ENCODE measurements at places on chromosomes 2 and 18.

DNA sequence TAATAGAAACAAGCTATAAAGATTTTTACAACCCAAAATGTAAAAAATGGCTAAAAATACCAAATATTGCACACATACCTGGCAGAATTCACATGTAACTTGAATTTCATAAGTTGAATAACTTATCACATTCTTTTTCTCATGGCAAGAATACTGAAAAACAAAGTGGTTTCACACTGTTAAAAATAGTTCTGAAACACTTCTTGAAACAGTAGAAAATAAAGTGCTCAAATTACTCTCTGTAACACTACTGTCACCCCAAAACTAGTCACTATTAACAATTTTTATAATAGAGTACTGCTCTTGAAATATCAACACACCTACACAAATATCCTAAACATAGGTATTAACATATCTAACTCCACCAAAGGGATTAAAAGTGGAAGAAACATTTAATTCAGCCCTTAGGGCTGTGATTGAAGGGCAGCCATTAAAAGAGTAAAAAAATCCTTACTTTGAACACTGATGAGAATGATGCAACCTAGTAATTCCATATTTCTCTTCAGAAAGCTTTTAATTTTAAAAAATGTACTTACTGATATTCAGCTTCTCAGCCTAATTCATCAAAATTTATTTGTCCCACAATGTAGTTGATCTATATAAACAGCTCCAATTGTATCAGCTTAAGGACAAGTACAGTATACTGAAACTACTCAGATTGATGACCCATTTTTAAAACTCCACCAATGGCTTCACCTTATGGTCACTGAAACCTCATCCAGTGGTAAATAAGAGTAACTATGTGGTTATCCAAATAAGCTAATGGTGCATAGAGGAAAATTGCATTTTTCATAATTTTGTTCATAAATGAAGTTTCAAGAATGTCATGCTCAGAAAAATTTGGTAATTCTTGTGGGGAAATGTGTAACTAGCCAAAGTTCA, 31.4 kb downstream of the ATF2 start:
- no peak for DNase-seq

DNA sequence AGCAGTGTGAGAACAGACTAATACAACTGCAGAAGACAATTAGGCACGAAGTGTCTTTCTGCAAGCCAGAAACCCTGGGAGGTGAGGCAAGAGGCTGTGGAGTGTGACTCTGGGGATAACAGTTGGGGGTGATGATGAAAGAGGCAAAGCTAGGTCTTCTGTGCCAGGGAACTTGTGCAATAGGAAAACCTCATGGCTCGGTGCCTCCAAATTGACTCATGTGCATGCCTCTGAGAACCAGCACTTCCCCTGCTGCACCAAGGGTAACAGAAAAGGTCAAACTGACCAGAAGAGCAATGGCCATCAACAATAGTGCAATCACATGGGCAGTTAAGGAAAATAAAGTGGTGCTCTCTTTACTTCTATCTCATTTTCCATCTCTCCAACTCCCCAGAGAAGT, 136.4 kb downstream of the SCG2 start:
- no peak for DNase-seq

GRCh38 chr18:12098374-12098773, 4.7 kb downstream of the ANKRD62 start:
- no peak for DNase-seq

DNA sequence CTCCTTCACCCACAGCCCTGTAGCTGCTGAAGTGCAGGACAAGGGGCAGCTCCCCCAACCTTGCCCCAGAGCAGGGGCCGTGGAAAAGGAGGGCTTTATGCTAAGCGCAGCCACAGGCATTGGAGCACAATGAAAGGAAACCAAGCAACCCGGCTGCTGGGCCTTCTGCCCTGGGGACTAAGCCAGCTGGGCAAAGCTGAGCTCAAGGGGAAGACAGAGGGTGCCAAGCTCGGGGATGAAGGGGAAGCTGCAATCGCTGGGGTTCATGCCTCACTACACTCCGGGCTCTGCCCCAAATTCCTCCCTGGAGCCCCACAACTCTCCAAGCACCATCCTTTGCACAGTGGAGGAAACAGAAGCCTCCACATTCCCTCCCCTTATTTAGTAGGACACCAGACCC, 12.4 kb downstream of the SFXN5 start:
- no peak for DNase-seq

GRCh38 chr2:218028189-218028495, 25.3 kb upstream of the TNS1 start:
- no peak for DNase-seq

DNA sequence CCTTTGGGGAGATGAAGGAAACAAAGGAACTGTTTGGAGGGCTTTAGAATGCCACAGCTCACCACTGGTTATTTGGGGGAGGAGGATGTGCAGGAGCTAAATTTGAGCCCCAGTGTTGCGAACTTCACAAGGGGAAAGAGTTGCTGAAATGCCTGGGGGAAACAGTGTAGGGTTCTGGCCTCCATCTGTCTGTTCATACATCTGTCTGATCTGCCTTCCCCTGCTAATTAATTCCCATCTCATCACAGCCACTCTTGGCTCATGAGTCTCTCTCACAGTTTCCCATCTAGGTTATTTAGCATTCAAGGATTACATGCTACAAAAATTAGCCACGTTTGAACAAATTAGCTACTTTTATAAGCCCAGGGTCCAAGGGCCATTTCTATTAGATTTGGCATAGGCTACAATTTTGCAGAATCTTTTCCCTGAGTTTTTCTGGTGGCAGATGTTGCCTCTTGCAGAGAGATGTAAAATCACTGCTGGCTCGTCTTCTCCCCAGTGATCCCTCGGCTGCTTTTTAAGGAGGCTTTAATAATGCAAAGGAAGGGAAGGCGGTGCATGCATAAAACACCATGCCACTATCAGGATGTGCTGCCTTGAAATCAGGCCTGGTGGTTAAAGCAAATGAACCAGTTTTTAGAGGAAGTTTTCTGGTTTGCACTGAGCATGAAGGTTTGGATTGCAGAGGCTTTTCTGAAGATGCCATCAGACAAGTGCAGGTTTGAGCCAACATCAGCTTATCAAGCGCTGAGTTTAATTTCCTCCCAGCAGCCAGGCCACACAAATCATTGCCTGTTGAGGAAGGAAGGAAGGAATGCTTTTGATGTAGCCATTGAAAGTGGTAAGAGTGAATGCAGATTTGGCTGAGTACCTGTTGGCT, 35.0 kb downstream of the ADD2 start:
- DNase-seq, result no peak

GRCh38 chr2:22247466-22247865, 1123.7 kb downstream of the TDRD15 start:
- no peak for DNase-seq

Data from stimulated activated CD4-positive, alpha-beta T cell treated with anti-CD3 and anti-CD28 coated beads, Interleukin-1b, Interleukin-23, amount 100 ng/mL, for 1 hour (primary cell).